NCI-H526 (cell line): ENCODE measurements at places on chromosomes 2 and 18.

GRCh38 chr2:9692456-9693195 lies 61.8 kb upstream of the YWHAQ start:
- no peak for DNase-seq

DNA sequence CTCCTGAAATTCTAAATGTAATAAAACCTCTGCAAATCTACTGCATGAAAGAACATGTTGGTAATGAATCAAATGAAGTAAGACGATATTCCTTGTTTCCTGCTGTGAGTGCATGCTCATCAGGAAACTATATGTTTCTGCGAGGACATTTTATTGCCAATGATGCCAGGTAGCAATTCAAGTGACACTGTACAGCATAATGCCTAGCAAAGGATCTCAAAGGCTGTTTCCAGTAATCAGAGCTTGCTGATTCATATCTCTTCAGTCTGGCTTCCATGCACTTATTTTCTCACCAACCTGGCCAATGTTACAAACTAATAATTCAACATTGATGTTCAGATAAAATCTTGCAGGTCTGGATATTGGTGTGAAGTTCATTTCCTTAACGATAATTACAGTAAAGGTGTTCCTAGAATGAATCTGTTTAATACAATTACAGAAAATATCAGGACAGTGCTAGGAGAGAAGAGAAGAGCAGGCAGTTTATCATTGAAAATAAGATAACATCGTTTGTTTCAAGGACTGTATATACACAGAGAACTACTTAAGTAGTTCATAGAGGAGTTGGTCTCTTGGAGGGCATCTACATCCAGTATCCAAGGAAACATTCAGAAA lies 568.5 kb upstream of the SOX11 start:
- no peak for DNase-seq

GRCh38 chr2:10283106-10284062 lies 19.3 kb upstream of the HPCAL1 start:
- no peak for DNase-seq

GRCh38 chr2:29447513-29447912 lies 332.3 kb downstream of the CLIP4 start:
- DNase-seq, result no peak

GRCh38 chr18:42883169-42883568 lies 232.3 kb downstream of the RIT2 start:
- DNase-seq, result no peak
